ENCODE measurements at places on chromosomes 5 and 9. TPM values are rescaled to one million over a fixed set of nuclear protein-coding genes. Genes with fewer than 3 reads are reported as not detected.

DNA sequence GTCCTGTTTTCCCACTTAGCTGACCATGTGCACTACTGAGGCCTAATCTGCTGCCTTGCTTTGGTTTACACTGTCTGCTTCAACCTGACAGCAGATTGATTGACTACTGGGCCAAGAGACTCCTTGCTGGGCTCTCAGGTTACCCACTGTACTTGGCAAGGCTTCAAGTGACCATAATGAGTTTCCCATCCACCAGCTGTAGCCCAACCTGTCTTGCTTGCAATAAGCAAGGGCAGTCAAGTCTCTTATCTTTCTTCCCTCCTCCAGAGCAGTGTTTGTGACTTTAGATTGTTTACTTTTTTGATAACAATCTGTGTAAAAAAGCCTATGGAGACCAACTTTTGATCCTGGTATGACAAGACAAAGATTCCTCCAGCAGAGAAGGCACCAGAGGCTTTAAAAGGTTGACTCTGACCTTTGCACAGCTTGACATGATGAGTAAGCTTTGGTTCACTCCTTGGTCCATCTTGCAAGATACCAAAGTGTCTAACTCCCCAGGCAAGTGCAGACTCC is 912.3 kb upstream of the SEMA6A start:
- no peak for DNase-seq
- no peaks in the 10 kb centered on the region for H3K36me3 ChIP-seq
- H3K27me3 ChIP-seq = no peaks in the 10 kb centered on the region
- H3K4me3 ChIP-seq = no peak overlapping the region

DNA sequence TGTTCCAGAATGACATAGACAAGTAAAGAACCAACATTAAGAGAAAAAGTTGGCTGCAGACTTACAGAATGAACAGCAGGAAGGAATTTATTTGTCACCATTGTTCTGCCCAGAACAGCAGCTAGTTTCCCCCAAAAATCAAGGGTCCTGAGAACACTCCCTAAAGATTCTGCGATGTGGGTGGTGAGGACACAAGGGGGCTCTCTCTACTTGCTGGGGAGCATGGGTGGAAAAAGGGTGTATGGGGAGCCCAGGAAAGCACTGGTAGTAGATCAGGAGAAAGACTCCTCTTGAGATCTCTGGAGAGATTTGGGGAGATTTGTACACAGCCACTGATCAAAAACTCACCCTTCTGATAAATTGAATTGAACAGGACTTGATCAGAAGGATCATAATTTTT is 316.5 kb downstream of the KCTD16 start:
- no peak overlapping the region for H3K4me3 ChIP-seq
- no peak for DNase-seq
- no peaks in the 10 kb centered on the region for H3K4me1 ChIP-seq

The ORM1 gene
- polyA plus RNA-seq = not detected

GRCh38 chr9:69571032-69571431 is 101.1 kb downstream of the APBA1 start:
- no peaks in the 10 kb centered on the region for H3K27me3 ChIP-seq
- H3K4me3 ChIP-seq = no peak overlapping the region
- peak overlapping the region; percentile 61 for H3K27ac ChIP-seq
- no peaks in the 10 kb centered on the region for H3K36me3 ChIP-seq
- no peak for DNase-seq

The CD14 gene
- 0.19 TPM for polyA plus RNA-seq

DNA sequence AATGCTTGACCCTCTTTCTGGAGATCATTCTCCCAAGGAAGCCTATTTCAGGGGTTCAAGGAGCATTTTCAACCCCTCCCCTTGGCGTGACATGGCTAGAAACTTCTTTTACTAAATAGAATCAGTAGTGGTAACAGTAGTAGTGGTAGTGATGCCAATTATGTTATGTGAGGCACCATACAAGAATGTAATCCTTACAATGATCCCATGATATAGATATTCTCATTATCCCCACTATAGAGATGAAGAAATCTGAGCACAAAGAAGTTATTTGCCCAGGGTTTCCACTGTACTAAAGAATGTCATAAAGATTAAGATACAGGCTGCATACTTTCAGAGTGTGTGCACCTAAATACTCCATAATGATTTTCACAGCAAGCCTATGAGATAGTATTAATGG is 155.4 kb upstream of the CLINT1 start:
- H3K27me3 ChIP-seq = no peaks in the 10 kb centered on the region
- DNase-seq = no peak
- no peak overlapping the region for H3K4me3 ChIP-seq
- no peak overlapping the region for H3K27ac ChIP-seq
- no peaks in the 10 kb centered on the region for H3K4me1 ChIP-seq

The OR4F3 gene
- polyA plus RNA-seq = not detected

The TMEM215 gene
- not detected for polyA plus RNA-seq

DNA sequence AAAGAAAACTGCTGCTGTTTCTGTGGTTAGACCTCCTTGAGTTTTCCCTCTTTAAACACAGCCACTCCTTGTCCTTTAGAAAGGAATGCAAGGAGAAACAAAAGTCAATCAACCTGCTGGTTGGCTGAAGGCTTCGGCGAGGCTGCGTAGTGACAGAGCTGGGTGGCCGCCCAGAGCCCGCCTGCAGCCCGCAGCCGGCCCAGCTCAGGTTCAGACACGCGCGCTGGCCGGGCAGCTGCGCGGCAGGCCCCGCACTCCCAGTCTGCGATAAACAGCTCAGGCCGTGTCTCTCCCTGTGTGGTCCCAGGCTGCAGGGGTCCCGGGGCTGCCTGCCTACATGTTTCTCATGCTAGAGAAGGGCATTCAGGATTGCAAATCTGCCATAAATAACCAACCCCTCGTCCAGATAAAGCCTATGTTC is 115.4 kb downstream of the HSD17B3 start:
- no peak for DNase-seq
- no peaks in the 10 kb centered on the region for H3K27me3 ChIP-seq
- no peak overlapping the region for H3K4me3 ChIP-seq

The ABO gene
- not detected for polyA plus RNA-seq

DNA sequence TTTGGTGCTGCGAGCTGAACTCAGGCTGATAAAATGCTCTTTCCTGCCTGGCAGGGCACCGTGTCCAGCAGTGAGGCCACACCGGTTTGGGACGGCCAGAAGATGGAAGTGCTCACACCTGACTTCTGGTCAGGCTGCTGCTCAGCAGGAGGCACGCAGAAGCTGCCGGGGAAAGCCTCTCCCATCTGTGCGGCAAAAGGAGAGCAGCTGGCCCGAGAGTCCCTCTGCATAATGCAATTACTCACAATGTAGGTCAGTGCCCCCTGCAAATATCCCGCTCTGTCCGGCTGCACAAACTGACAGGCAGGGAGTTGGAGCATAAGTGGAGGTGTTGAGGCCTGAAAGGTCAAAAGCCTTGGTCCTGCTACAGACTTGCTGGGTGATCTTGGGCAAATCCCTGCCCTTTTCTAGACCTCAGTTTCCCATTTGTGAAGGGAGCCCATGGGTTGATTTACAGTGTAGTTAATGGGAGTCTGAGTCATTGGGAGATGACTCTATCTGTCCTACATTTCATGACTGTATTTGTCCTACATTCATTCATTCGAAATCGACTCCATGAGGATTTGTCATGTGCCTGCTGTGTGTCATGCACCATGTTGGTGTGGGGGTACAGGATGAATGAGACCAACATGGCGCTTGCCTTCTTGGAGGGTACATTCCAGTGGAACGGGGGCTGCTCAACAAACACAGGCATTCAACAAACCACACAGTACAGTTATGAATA is 61.8 kb upstream of the TBC1D2 start:
- no peaks in the 10 kb centered on the region for H3K27me3 ChIP-seq
- no peak overlapping the region for H3K4me3 ChIP-seq
- no peak overlapping the region for H3K27ac ChIP-seq
- H3K36me3 ChIP-seq = no peaks in the 10 kb centered on the region

The PCDHGA6 gene
- polyA plus RNA-seq = 1.4 TPM

The SLC6A7 gene
- not detected for polyA plus RNA-seq

DNA sequence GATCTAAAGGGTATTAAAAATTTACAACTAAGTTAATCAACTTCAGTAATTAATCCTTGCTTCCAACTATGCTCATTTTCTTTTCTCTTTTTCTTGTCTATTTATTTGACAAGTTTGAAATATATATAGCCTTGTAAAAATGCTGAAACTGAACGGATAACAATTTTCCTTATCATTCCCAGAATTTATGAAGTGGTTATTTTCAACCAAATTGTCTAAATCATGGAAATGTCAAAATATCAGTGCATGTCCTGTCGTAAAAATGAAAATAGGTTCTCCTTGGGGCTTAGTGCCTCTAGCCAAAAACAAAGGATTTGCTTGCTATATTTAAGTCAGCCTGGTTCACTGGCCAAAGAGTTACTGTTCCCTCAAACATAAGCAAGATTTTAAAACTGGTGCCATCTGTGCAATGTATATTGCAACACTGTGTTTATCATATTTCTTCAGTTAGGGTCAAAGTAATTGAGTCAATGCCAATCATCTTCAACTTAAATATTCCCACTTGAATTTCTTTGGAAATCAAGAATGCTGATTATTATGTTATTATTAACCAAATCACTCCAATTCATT is 798.3 kb downstream of the MAT2B start:
- no peak overlapping the region for H3K4me3 ChIP-seq
- no peaks in the 10 kb centered on the region for H3K27me3 ChIP-seq
- no peaks in the 10 kb centered on the region for H3K4me1 ChIP-seq
- H3K36me3 ChIP-seq = no peaks in the 10 kb centered on the region
- DNase-seq = no peak
- no peak overlapping the region for H3K27ac ChIP-seq

- H3K4me1 ChIP-seq = peaks cover 13% of the 10 kb centered on the region
- H3K4me3 ChIP-seq = no peak overlapping the region
- DNase-seq = no peak
Observed at GRCh38 chr5:72601861-72602260, 94.7 kb upstream of the ZNF366 start.

DNA sequence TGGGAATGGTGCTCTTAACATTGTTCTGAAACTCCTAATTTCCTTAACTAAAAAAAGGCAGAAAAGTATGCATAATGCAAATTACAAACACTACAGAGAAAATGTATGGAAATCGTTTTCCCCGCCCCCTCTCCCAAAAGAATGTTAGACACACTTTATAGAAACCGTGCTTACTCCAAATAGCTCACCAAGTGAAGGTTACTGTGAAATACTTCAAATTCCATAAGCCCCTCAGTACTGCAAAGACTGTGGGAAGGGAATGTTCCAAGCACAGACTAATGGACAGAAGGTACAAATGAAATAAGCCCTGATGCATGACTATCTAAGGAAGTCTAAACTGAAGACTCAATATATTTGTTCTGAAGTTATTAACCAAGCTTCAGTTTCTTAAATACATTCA is 12.5 kb downstream of the MAPKAP1 start:
- no peaks in the 10 kb centered on the region for H3K4me1 ChIP-seq
- DNase-seq = no peak
- no peak overlapping the region for H3K27ac ChIP-seq
- H3K27me3 ChIP-seq = no peaks in the 10 kb centered on the region
- no peaks in the 10 kb centered on the region for H3K36me3 ChIP-seq
- H3K4me3 ChIP-seq = no peak overlapping the region

The PRELID2 gene
- polyA plus RNA-seq = 3.8 TPM

The LCN10 gene
- not detected for polyA plus RNA-seq

DNA sequence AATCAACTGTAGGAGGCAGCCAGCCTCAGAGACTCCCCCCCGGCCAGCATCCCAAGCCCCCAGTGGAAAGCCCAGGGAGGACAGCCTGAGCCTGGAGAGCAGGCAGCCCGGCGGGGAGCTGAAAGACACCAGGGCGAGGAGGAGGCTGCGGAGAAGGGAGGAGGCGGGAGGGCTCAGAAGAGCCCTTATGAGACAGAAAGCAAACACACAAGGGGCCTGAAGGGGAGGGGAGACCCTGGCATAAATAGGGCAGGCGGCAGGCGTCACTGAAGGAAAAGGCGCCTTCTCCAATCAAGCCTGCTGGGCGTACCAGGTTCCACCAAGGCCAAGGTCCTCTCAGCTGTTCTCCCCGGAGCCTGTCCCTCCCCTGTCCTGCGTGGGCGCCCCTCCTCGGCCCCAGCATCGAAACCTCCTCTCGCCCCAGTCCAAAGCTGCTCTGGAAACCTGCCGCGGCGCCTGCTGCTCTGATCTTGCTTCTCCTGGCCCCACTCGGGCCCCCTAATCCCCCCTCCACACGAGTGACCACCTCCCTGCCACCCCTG is 1.3 kb downstream of the SLC9A3 start:
- no peak for DNase-seq
- no peaks in the 10 kb centered on the region for H3K36me3 ChIP-seq
- no peaks in the 10 kb centered on the region for H3K4me1 ChIP-seq
- H3K27me3 ChIP-seq = peaks cover 60% of the 10 kb centered on the region

The IFNA21 gene
- not detected for polyA plus RNA-seq

DNA sequence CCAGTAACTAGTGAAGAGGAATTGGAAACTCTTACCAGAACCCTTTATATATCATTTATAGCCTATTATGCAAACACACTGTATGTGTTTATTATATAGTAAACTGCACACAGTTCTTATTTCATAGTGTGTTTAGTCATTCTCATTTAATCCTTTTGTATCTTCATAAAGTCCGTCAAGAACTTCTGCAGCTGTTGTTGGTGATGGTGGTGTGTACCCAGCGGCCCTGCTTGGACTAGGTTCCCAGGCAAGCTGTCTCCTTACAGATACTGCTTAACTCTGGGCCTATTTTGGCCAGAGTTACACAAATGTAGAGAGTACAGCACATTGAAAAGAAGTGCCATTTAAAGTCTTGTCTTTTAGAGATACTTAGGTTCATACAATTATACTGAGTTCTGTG is 231.9 kb downstream of the NDUFS4 start:
- DNase-seq = no peak
- no peak overlapping the region for H3K27ac ChIP-seq

DNA sequence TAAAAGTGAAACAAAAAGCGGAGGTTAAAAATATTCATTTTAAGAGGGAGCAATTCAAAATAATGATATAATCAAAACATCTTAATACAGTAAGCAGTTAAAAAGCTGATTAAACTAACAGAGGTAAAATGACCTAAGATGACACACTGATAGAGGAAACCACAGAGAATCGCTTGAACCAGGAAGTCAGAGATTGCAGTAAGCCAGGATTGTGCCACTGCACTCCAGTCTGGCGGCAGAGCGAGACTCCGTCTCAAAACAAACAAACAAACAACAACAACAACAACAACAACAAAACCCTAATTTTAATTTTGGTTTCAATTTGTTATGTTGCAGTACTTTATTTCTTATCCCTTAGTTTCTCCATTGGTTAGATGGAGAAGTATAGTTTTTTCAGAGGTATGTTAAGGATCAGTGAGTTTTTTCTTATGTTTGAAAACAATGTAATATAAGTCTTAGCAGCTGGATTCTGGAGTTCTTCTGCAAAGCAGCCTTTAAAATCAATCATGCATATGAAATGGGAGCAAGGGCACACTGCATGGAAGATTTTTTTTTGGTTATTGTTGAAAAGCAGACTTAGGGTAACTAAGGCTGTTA is 58.5 kb downstream of the MLANA start:
- peaks cover 2% of the 10 kb centered on the region for H3K36me3 ChIP-seq
- H3K4me1 ChIP-seq = peaks cover 11% of the 10 kb centered on the region
- DNase-seq = no peak
- no peaks in the 10 kb centered on the region for H3K27me3 ChIP-seq
- no peak overlapping the region for H3K4me3 ChIP-seq

Data from SK-N-SH (cell line).